ENCODE measurements at places on chromosomes 7 and 10.

DNA sequence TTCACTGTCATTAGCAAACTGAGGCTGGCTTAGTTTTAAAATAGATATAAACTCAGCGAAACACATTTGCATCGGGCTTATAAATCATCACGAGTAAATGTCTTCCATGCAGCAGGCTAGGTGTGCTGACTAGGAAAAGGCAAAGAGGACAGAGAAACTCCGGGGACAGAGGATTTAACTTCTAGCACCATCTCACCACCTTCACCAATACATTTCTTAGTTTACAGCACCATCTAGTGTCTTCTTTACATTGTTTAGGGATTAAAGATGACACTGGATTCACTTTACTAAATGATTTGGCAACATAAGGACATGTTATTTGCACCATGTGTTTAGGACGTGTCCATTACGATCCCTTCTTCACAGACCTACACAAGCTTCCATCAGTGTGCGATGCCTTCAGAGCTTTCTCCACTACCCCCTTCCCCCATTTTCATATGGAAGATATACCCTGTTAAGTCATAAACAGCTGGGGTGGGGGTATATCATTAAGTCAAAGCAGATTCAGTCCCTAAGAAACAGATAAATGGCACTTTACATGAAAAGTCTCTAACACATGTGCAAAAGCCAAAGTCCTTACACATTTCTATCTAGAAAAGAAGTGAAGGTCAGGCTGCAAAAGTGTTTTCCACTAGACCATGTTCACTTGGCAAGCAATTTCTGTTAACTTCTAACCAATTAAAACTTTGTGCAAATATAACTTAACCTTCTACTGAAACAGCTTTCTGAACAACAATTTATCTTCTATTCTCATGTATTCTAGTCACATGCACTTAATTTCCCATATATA is 103.3 kb downstream of the GRB10 start:
- DNase-seq = no peak

DNA sequence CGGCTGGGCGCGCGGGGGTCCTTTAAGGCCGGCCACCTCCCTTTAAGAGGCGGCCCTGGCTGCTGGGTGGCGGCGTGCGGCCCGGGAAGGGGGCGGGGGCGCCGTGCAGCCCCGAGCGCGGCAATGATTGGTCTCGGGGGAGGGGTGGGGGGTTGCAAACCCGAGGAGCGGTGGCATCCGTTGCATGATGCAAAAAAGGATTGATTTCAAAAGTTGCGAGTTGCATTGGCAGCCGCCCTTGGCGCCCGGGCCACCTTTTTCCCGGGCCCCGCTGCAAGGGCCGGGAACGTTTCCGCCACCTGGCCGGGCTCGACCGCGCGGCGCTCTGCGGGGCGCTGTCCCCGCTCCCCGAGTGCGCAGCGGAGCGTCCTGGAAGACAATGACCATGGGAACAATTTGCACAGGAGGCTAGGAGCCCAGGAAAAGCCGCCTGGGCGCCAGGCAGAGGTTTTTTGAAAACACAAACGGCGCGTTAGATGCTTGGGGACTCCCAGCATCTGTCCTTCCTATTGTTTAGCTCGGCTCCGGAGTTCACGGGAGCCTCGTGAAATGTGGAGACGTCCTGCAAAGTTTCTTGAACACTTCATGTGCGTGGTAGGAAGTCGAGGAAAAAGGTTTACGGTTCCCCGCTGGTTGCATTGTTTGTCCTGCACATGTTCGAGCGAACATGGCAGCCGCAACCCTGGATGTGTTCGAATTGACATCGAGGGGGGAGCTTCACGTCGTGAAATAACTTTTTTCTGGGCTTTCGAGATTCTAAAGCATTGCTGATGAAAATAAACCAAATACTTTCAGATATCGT is at the start of gene SEPHS1:
Gene SEPHS1, minus strand, starts transcription at position 78 of the 802 bp plus-strand sequence. CDS start 3,343 bp downstream, outside the sequence.
- DNase-seq = peak; percentile 57

GRCh38 chr10:62031507-62031906 is 130.0 kb downstream of the ARID5B start:
- DNase-seq = no peak

- DNase-seq = no peak
These were observed 341.1 kb downstream of the CXCL12 start for GRCh38 chr10:44043646-44044375.

DNA sequence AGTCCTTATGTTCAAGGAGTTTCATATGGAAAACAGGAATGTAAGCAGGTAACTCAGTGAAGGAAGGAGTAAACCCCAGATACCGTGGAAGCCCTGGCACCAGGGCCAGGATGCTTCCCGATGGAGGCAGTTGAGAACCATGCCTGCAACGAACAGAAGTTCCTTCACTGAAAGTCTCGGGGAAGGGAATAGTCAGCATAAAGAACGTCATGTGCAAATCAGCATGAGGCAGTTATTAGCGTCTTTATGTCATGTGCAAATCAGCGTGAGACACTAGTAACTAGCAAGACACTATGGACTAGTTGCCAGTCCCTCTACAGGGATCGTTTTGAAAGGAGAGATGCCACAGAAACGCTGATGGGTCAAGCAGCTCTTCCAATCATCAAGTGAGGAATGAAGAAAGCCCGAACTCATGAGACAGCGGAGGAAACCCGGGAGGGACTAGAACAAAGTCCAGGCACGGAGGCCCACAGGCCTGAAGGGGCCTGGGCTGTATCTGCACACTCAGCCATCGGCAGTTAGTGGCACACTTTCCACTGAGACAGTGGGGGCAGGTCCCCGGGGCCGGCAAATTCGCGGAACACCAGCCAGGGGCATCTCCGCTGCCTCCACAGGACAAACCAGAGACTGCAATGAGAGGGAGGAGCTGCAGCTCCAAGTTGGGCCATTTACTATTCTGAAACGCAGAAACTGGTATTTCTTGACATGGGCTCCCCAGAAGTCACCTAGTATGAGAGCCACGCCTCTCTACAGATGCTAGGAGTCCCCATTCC is 109.6 kb downstream of the SFMBT2 start:
- no peak for DNase-seq

- DNase-seq = no peak
These were observed 19.0 kb downstream of the ADCYAP1R1 start for GRCh38 chr7:31070991-31071644.

GRCh38 chr10:131880016-131880590 is 20.7 kb upstream of the PPP2R2D start:
- DNase-seq = no peak

GRCh38 chr10:6406220-6407033 is 173.6 kb downstream of the PRKCQ start:
- no peak for DNase-seq
